ENCODE measurements at places on chromosomes 11 and 22.
A peak's percentile ranks its signal among the peaks of the same experiment; 100 is the strongest.

- DNase-seq: no peak
These were observed 66.9 kb downstream of the NFAM1 start for GRCh38 chr22:42365111-42365865.

- no peak for DNase-seq
These were observed 1375.6 kb upstream of the TENM4 start for GRCh38 chr11:80816454-80816847.

DNA sequence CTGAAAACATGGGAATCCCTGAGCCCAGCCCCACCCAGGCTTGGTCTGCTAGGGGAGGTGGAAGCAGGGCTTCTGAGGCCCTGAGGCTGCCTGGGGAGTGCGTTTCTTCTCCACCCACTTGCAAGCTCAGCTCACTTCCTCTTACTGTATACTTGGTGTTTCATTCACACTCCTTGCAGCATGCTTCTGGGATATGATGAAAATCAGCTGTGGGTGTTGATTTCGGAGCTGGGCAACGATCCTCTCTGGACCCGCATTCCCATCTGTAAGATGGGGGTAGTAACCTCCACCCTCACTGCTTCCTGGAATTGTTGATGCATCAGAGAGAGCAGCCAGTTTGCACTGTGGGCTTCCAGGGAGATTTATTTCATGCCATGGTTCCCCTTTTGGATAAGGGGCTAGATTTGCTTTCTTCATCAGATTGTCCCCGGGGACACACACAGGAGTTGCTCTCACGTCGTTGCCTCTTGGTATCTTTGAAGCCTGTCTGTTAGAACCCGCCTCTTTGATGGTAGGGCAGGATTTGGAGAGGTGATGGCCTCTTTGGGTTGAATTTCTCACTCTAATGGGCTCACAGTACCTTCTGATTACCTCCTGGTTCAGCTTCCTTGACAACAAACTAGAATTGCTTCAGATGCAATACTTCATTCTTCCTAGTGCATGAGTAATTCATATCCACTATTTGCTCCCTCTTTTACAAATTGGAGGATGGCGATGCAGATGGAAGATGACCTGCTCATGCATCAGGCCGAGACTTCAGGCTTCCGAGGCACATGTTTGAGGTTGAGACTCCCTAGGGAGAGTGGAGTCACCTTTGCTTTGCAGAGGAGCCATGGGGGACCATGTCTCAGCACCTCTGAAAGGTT is 40.4 kb downstream of the BCR start:
- DNase-seq: no peak

GRCh38 chr11:45407226-45407625 is 121.1 kb upstream of the SYT13 start:
- DNase-seq: no peak

- DNase-seq: no peak
These were observed 20.0 kb upstream of the KRTAP5-7 start for GRCh38 chr11:71507102-71507501.

- DNase-seq: no peak
These were observed 45.7 kb upstream of the TSPAN18 start for GRCh38 chr11:44680982-44681597.

DNA sequence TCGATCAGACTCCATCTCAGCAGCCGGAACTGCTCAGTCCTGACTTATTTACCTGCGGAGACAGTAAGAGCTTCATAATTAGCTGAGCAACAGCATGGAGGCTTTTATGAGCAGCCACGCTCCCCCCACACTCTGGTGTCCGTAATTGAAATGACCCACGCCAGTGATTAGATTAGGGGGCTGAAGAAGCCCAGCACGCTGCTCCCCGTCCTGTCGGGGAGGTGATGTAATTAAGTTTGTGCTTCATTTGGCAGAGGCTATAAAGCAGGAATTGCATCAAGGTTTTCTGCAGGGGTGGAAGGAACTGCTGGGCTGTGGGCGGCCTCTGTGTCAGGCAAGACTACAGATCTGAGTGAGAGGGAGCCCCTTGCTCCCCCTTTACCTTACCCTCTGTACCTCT is 22.8 kb upstream of the HTR3A start:
- no peak for DNase-seq

DNA sequence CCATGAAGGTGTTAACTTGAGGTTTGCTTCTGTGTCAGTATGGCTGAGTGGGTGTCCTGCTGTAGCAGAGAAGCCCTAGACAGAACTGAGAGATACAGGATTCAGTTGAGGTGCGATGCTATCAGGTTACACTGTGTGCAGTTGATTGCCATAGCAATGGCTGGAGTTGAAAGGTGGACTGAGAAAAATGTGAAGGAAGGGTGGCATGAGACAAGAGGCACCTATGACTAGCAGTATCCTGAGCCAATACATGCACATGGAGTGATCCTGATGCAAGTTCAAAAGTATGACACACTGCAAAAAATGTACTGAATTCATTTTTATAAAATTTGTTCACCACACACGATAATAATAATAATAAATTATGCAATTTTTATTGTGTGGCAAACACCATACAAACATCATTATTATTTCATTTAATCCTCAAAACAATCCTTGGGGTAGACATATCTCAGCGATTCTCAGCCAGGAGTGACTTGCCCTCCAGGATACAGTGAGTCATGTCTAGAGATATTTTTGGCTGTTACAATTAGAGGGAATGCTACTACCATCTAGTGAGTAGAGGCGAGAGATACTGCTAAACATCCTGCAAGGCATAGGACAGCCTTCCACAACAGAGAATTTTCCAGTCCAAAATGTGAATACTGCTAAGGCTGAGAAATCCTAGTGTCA is 3.9 kb upstream of the PIWIL4 start:
- DNase-seq: peak; percentile 44

GRCh38 chr11:64233913-64234586 is at the start of gene VEGFB:
Gene VEGFB, plus strand, starts transcription at chr11:64234584. Its CDS starts 250 bp downstream, at chr11:64234834.
- no peak for DNase-seq

GRCh38 chr22:30426388-30427353 is 1.1 kb downstream of the MTFP1 start:
- no peak for DNase-seq

DNA sequence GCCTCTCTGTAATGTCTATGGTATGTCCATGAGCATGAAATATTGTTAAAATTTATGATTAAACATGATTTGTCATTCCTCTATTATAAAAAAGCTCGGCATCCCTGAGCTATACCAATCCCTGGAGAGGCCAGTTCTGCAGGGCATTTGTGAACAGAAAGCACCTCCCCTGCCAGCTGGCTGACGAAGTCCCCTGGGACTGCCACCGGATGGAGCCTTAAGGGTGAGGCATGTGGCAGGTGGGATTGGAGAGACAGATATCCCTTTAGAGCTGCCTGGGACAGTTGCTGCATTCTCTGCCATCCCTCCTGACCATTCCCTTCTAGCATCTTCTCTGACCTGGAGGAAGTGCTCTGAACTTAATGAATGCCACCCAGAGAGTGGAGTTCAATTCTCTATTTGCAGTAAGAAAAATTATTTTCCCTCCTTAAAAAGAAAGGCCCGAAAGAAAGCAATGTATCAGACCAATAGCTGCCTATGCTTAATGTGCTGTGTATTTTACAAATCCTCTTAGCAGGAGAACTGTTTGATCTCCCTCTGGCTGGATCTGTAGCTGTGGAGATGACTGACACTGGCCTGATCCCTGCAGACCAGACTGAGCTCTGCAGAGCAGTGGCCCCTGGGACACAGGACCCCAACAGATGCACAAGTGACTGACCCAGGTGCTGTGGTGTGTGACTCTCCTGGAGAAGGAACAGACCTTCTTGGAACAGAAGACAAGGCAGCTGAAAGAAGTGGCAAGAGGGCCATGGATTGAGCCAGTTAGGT is 219.0 kb upstream of the NAV2 start:
- no peak for DNase-seq

GRCh38 chr22:22818861-22819855 is 68.5 kb upstream of the IGLL5 start:
- no peak for DNase-seq

GRCh38 chr22:39574779-39575551 is 4.4 kb downstream of the CACNA1I start:
- DNase-seq: peak; percentile 61

DNA sequence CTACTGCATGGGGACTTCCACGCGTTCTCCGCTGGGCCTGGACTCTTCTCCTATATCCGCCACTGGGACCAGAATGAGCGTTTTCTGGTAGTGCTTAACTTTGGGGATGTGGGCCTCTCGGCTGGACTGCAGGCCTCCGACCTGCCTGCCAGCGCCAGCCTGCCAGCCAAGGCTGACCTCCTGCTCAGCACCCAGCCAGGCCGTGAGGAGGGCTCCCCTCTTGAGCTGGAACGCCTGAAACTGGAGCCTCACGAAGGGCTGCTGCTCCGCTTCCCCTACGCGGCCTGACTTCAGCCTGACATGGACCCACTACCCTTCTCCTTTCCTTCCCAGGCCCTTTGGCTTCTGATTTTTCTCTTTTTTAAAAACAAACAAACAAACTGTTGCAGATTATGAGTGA is 7.7 kb downstream of the SLC3A2 start:
- DNase-seq: no peak

- no peak for DNase-seq
These were observed 120.1 kb upstream of the LRRC4C start for GRCh38 chr11:41579546-41579945.

GRCh38 chr11:76369406-76369805 is 11.5 kb downstream of the THAP12 start:
- DNase-seq: no peak

GRCh38 chr22:47801541-47802245 is 1039.2 kb downstream of the TBC1D22A start:
- no peak for DNase-seq

GRCh38 chr22:48372390-48372789 is 1455.3 kb downstream of the BRD1 start:
- DNase-seq: no peak

GRCh38 chr11:126282361-126282735 is 545 bp upstream of the TIRAP start:
- DNase-seq: no peak

DNA sequence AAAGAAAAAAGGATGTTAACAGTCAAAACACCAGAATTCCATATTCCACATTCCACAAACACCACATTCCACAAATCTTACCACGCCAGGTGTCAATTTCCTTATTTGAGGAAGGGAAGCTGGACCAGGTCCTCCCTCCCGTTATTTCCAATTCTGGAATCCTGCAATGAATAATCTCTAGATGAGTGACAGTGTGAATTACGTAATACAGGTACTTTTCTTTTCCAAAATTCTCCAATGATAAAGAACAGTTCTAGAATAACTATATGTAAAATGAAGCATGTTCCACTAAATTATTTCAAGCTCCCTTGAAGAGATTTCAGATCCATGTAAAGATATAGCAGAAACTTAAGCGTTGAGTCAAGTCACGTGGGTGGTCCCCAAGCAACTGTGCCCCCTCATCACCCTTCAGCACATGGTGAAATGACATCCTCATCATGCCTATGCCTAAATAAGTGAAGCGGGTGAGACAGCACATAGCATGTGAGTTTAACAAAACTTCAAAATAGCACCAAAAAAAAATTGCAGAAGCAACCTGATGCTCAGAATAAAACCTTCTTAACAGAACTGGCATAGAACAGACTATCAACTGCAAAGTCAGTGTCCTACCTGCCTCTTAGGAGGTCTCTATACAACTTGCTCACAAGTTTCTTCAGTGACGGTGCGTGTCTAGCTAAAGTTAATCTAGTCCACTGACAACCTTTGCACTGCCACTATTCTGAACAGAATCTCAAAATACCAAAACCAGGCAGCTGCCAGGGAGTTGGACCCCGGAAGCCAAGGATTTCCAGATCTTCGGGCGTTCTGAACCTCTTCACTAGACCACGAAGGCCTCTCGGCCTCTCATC is 876 bp downstream of the NFRKB start:
- DNase-seq: no peak

DNA sequence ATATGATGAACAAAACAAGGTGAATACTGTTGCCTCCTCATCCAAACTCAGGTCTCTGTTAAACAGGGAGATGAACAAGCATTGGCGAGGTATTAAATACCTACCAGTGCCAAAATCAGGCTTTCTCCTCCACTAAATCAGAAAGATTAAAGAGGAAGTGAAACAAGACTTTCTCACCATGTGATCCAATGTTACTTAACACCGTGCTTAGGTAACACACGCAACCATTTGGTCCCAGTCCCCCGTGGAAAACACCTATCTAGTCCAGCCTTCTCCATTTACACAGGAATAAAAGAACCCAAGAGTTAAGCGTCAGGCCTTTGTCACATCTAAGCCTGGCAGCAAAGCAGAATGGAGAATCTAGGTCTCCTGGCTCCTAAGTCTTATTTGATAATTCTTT is 34.5 kb downstream of the TENM4 start:
- no peak for DNase-seq

DNA sequence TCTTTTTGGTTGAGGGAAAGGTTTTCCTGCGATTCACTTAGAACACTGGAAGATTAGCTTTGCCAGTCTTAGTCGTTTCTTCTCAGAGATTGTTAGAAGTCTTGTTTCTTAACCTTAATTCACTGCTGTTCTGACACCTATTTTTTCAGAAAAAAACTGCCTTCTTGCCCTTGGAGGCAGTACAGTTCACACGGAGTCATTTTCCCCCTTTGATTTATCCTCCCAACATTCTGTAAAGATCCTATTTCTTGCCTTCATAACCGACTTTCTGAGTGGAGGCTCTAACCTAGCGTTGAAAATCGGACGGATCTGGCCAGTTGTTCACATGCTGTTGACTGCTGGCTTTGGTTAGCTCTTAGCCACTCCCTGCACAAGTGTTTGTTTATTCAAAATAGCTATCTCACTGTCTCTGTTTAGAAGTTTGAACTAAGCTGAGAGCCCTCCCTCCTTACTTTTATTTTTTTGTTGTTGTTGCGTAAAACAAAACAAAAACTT is 737 bp downstream of the BCL2L13 start:
- DNase-seq: no peak

DNA sequence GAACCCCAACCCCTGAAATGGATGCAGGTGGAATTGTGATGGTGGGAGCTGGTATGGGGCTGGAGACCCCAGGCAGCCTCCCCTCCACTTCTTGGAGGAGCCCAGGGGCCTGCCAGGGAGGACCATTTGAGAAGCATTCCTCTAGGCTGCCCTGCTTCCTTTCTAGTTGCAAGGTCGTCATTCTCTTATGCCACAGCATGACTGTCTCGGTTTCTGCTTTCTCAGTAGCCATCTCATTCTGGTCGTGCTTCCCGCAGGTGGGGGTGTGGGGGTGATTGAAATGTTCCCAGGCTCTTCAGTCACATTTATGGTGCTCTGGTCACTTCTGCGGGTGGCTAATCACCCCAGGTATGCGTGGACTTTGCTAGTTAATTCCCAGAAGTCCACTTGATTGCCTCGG is 223.7 kb upstream of the TBCEL start:
- DNase-seq: no peak

- DNase-seq: no peak
These were observed 1.4 kb downstream of the SLC17A6 start for GRCh38 chr11:22339611-22340010.
